Occipital lobe (tissue), 3 donors: ENCODE measurements at places on chromosomes 7 and 10. TPM values are rescaled to one million over a fixed set of nuclear protein-coding genes. Genes with fewer than 3 reads are reported as not detected.

- no peak for DNase-seq
Measured at GRCh38 chr7:151109094-151110048, 23.1 kb downstream of the AGAP3 start.

DNA sequence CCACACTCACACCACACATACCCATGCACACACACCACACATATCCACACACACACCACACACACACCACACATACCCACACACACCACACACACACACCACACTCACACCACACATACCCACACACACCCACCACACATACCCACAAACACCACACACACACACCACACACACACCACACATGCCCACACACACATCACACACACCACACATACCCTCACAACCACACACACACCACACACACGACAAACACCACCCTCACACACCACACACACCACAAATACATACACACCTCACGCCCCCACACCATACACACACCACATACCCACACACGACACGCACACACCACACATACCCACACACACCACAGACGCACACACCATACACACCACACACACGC is 119.7 kb downstream of the PON1 start:
- DNase-seq = no peak

DNA sequence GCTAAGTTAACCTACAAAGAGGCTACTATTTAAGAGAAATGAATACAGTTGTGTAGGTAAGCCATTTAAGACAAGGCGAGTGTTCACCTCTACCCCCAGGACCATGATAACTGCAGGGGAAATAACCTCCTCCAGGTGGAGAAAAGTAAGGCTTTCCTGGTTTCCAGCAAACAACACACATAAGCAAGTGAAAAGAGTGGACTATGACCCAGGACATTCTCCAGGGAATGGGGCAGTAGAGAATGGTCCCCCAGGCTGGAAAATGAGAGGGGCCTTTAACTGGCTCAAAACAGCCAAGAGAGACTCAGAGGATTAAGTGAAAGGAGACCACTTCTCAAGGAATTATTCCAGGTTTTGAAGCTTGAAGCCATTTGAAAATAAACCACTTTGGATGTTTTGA is 101.0 kb upstream of the GJD4 start:
- no peak for DNase-seq

The MAT1A gene
- not detected for total RNA-seq

DNA sequence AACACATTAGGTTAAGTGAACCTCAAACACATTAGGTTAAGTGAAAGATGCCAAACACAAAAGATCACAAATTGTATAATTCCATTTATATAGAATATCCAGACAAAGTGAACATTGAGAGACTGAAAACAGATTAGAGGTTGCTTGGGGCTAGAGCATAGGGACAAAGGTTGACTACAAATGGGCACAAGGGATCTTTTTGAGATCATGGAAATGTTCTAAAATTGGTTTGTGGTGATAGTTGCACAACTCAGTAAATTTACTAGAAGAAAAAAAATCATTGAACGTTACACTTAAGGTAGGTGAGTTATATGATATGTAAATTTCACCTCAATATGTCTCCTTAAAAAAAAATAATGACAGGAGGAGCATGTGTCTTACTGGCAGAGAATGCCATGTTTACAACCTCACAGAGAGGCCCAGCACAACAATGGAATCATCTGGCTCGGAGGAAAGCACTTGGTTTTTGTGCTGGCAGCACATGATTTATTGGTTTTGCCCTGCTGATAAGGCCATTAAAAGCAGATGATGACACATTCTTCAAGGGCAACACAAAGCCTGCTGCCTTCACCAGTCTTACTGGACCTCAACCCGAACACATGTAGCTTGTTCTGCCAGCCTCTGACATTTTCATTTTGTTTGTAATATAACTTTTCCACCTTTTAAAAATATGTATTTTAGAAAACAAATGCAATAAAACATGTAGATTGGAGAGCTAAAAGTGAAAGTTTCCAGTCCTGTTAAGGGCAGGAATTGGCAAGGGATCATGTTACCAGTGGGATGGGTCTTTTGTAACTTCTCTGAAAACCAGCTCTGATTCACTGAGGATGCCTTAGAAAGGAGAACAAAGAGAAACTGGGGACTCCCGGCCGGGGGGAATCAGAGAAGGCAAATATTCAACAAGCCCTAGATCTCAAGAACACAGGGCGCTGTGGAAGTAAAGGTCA is 11.9 kb upstream of the LMOD2 start:
- DNase-seq = no peak

DNA sequence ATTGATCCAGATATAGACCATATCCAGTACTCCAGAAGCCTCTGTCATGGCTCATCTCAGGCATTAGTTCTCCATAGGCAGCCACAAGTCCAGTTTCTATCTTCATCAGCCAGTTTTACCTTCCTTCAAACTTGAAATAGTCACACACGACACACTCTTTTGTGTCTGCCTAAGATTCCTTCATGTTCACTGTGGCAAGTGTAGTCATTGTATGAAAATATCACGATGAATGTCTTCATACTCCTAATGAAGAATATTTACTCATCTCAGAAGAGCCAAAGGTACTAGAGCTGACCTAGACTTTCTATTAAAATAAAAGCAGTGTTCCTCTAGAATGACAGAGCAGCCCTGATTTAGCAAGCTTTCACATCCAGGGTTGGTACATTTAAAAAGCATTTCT is 230.7 kb downstream of the SNX13 start:
- no peak for DNase-seq

The CYP3A5 gene
- total RNA-seq = 1.6 TPM

DNA sequence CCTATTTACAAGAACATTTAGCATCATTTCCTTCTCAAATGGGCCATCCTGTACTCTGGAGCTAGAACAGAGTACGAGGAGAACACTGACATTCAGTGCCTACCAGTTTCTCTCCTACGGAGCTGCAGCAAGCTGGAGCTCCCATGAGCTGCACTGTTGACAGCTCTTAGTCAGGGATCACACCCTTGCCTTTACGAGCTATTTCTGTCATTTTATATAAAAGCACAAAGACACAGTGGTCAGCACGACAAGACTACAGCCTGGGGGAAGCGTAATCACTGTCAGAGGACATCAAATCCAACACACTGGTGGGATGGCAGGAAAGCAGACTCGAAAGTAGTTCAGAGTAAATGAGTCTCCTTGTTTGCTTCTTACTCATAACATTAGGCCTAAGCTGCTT is 2.7 kb downstream of the CDCA7L start:
- DNase-seq = no peak

GRCh38 chr10:90787393-90788198 is 70.2 kb downstream of the HTR7 start:
- no peak for DNase-seq

The UPK3B gene
- total RNA-seq = not detected

- DNase-seq = no peak
Measured at GRCh38 chr10:12469345-12469744, 120.0 kb downstream of the CAMK1D start.

DNA sequence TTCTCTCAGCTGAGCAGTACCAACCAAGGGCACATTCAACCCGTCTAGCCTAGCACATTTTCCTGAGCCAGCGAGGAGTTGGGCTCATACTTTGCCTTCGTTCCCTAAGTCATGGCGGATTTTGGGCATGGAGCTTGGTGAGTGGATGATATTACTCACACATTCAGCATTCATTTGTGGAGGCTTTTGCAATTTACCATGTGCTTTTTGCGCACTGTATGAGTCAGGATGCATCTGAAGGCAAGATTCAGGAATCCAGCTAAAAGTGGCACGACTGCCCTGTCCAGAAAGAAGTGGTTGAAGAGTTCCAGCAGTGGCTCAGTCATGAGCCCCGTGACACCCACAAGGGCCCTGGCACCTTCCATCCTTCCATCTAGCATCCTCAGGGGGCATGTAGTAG is 24.2 kb upstream of the MGMT start:
- no peak for DNase-seq

DNA sequence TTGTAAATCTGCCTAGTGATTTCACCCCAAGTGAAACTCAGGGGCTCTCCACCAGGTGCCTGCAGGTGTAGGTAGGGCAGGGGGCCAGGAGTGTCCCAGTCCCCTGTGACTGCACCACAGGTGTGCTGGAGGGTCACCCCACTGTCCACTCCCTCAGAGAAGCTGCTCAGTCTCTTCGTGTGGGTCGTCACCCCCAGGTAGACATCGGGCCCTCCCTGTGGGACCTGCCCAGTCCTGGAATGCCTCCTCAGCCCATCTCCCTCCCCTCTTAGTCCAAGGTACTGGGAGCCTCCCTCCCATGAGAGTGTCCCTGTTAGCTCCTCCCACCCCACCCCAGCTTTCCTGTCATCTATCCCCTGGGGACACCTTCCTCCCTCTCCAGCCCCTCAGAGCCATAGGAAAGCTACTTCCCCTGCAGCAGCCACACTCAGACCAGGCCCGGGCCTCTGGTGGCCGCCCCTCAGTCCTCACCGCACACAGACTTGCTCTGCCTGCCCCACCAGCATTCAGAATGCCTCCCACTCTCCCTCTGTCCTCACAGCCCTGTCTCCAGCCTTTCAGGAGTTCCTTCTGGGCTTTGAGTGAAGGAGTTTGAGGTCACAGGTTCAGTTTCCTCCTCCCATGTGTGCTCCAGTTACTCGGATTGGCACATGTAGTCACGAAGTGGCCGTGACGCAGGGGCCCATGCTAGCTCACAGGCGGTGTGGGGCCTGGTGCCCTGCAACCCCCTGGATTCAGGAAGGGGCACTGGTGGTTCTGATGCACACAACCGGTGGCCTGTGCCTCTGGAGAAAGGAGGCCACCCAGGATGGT is 5.1 kb downstream of the ALOX5 start:
- no peak for DNase-seq

The PDK4 gene
- 11.7 TPM for total RNA-seq

The FAM131B gene
- total RNA-seq = 91.1 TPM

The SEMA3C gene
- total RNA-seq = 289 TPM

- DNase-seq = no peak
Measured at GRCh38 chr10:76618171-76618570, 1019.4 kb downstream of the KCNMA1 start.

The SEMA3A gene
- 46.8 TPM for total RNA-seq

The OR2A5 gene
- not detected for total RNA-seq

DNA sequence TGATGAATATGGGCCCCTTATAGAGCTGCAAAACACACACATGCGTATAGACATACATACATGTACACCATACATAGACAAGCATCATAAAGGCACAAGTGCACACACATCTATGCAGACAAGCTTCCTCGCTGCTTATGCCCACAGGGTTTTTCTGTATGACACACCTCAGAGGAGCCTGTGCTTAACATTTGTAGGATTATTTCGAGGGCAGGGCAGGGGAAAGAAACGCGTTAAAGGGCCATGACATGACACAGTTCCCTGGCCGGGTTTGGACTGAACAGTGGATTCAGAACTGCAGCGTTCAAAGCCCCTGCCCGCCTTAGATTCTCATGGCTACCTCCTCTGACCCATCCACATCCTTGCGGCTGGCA is 44.8 kb downstream of the CHST3 start:
- DNase-seq = no peak

- no peak for DNase-seq
Measured at GRCh38 chr7:11538751-11539299, 293.2 kb downstream of the THSD7A start.

GRCh38 chr7:103148131-103148993 is 537 bp downstream of the NAPEPLD start:
- DNase-seq = no peak

DNA sequence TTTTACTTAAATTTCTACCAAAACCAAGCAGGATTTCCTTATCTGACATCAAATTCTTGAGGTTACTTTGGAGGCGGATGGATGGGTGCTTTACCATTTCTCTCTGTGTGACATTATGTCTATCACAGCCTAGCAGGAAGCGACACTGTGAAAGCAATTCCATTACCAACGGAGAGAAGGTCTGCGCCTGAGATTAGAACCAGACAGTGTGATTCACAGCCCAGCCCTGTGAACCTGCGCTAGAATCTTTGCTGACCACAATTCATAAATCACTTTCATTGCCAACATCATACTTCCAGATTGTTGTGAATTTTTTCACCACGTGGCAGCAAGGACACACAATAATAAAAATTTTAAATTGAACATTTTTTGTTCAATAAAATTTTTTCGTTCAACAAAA is 126.5 kb downstream of the CUBN start:
- no peak for DNase-seq

The VSIR gene
- 8.1 TPM for total RNA-seq

The VWDE gene
- 1.4 TPM for total RNA-seq

- no peak for DNase-seq
Measured at GRCh38 chr10:71036297-71036966, 148.1 kb upstream of the PCBD1 start.

DNA sequence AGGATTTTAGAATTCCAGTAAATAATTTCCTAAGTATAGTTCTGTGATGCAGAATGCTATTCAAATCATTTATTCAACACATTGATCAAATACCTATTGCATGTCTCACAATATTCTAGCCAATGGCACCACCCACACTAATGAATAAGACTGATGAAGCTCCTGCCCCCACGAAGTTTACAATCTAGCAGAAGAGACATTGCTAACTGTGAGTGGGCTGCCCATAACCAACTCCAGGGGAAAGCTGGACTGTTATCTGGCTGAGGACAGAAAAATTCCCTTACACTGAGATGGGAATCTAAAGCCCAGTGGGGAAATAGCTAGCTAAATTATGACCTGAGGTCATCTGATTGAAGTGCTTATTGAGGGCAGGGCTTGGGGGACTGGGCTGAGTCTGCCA is 128.8 kb upstream of the LYZL2 start:
- no peak for DNase-seq
